ENCODE measurements at places on chromosomes 2 and 18.

- no peak for DNase-seq
Observed at GRCh38 chr2:1670636-1671035, 73.7 kb downstream of the PXDN start.

- DNase-seq, result no peak
Observed at GRCh38 chr2:127953849-127954248, 68.1 kb upstream of the AMMECR1L start.

DNA sequence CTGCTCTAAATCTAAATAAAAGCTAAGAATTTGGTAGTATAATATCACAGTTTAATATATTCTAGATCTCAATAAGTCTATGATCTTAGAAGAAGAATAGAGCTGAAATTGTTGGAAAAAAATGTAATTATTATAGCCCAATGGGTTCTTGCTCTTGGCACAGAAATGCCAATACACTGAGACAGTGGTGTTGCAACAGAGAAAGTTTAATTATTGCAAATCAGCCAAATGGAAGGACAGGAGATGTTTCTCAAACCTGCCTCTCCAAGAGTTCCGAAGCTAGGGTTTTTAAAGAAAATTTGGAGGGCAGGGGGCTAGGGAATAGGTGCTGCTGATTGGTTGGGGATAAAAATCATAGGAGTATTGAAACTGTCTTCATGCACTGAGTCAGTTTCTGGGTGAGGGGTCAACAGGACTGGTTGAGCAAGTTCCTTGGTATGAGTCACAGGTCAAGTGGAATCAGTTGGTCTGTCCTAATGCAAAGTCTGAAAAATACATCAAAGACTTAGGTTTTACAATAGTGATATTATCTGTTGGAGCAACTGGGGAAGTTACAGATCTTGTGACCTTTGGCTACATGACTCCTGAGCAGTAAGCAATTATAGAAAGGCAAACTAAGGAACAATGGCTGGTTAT lies 228.6 kb downstream of the CD226 start:
- DNase-seq, result no peak

GRCh38 chr2:60051991-60052390 lies 501.5 kb downstream of the BCL11A start:
- DNase-seq, result no peak

GRCh38 chr2:105671156-105671555 lies 73.6 kb upstream of the NCK2 start:
- DNase-seq, result no peak

- DNase-seq, result no peak
Observed at GRCh38 chr2:135694711-135695110, 46.9 kb upstream of the UBXN4 start.

GRCh38 chr18:14961991-14962390 lies 214.0 kb downstream of the ANKRD30B start:
- no peak for DNase-seq

DNA sequence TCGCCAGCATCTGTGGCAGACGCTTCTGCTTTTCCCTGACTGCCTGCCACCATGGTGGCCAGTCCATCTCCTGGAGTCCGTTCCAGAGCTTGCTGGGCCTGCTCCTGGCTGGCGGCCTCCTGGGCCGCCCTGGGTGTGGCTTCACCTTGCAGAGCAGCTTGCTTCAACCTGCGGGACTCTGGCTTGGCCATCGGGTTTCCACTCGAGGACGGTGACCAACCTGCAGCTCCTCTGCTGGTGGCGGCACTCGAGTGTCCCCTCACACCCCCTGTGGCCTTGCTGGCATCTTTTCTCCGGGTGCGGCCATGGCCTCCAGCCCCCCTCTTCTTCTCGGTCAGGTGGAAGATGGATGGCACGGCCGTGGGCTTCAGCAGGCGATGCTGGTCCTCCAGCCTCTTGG lies 3.4 kb downstream of the THAP4 start:
- DNase-seq, result no peak

DNA sequence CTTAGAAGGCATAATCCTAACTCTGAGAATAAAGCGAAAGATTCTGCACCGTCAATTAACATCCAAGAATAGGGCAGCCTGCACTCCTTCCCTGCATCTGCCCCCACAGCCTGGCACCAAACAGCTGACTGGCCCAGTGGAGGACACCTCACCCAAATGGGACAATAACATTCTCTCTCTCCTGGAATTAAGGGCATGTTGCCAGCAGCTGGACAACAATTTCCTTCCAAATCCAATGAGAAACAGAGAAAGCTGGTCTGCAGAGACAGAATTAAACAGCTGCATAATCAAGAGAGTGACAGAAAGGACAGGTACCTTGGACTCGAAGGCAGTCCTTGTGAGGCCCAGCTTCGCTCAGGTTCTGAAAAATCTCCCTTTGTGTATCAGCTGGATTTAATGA lies 15.0 kb downstream of the COX7A2L start:
- no peak for DNase-seq

- no peak for DNase-seq
Observed at GRCh38 chr2:25275575-25275965, 66.2 kb downstream of the DNMT3A start.

DNA sequence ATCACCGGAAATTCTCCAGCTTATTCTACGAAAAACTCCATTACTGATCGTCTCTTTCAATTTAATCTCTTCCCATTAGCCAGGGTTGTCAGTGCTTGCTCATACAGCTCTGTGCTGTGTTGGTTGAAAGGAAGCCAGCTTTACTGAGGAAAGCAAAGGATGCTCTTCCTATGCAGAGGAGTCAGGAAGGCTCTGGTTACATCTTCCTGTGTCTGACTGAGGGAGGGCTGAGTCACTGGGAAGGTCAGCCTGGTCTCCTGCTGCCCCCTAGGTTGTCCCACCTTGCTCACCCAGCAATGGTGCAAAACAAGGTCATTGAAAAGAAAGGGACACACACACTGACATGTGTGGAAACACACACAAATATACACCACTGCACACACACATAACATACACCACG lies 975.6 kb downstream of the DCDC2C start:
- no peak for DNase-seq

GRCh38 chr18:676069-676468 lies 18.6 kb downstream of the TYMS start:
- DNase-seq, result no peak

- DNase-seq, result no peak
Observed at GRCh38 chr2:216633616-216634369, 573 bp downstream of the IGFBP2 start.

DNA sequence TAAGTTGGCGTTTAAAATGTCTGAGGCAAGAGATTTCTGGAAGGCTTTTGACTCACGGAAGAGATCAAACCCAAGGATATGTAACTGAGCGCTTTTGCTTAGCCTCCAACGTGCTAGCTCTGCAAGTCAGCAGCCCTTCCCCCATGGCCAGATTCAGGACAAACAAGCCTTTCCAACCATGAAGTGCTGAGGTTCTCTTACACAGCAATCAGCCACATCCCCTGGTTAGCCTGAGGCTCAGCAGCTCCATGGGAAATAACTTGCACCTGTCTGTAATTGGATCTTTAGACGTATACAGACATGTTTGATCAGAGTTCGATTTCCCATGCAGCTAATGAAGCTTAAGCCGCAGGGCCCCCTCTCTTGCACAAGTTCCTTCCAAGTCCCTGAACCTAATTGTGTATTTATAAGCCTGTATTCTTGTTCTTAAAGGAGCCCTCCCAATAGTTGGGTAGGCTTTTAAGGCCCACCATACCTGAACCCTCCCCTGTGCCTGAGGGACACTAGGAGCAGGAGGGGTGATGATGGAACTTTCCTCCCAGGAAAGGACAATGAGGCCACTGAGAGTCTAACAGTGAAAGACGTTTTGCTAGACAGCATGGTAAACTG lies 2.1 kb upstream of the TMEM131 start:
- DNase-seq, result no peak

- DNase-seq, result no peak
Observed at GRCh38 chr2:168428431-168428830, 27.6 kb upstream of the CERS6 start.

DNA sequence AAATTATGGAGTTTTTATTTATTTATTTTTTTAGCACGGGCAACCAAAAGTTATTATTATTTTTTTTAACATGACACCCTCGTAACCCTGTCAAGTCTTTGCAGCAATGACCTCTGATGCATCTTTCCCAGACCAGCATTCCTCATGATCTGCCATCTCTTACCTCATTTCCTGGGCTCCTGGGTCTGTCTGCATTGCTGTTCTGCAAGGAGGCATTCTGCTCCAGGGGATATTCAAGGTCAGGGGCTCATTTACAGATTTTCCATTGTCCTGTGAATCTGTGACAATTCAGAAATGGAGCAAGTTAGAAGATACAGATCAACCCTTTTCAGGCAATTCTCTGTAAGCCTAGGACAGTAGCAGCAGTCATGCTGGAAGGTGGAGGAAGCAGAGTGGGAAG lies 43.0 kb downstream of the NGEF start:
- DNase-seq, result no peak

DNA sequence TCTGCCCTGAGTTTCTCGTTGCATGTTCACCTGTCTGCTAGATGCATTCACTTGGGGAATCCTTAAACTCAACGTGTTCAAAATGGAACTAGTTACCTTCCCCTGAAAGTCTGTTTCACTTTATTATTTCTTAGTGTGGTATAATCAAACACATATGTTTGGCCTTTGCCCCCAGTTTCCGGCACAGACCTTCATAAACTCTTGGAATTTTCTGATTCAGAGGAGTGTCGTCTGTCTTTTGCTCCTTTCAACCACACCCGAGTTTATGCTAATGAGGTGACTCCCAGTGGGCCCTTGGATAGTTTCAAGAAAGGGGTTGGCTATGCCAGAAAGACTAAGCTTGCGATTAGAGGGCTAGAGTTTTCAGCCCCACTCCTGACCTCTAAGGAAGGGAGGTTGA lies 198.9 kb downstream of the CDCA7 start:
- no peak for DNase-seq

DNA sequence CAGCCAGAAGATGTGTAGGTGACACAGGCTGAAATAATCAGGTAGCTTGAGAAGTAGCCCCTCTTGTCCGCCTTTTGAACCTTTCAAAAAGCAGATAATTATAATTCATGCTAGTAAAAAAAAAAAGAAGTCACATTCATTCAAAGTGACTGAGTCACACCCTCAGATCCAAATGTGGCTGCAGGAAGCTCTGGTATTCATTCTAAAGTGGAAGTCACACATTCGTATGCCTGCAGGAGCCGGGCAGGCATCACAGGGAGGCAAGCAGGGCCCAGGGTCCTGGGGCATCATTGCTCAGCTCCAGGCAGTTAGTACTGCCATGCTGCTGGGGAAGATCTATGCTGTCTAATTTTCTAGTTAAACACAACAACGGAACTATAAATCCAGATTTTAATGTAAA lies 21.7 kb upstream of the RAB11FIP5 start:
- DNase-seq, result no peak

- DNase-seq, result no peak
Observed at GRCh38 chr2:203730883-203731282, 24.4 kb downstream of the CD28 start.

DNA sequence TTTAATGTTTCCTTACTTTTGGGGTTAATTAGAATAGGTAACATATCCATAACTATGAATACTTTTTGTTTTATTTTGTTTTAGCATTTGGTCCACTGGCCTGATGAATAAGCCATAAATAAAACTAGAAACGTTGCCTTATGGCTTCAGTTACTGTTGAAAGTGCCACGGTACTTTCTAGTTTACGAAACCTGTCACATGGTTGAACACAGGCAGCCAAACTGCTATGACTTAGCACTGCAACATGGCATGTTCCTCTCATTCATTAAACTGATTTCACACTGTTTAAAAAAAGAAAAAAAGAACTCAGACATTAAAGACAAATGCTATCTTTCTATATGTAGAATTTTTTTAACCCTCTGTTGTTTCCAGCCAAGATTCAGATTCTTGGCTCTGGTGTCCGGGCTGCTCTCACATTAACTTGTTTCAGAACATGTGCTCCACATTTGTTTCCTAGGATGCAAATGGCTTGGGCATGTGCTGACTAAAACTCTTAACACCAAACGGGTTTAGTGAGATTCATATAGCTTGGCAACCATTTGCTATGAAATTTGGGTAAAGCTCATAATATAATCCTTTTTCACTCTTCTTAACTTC lies 323.9 kb upstream of the RND3 start:
- no peak for DNase-seq

DNA sequence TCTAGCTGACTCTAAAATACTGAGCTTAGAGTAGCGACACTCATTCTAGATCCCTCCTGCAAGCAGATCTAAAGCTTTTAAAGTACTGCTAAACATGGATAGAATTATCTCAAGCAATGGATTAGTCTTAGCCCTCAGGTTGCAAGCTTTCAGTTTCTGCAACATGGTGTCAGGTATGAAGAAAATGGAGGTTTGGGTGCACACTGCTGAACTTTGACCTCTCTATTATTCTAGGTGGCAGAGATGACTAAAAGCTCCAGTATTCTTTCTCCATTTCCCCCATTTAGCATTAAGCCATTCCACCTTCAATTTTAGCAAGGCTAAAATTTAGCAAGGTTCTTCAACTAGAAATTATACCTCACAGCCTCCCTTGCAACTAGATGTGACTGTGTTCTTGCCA lies 117.0 kb downstream of the CACNB4 start:
- DNase-seq, result no peak
